Thoracic aorta (tissue), 2 donors: ENCODE measurements at places on chromosomes 5 and 9.

- no peak for DNase-seq
Observed at GRCh38 chr5:119255571-119256356, 100.1 kb upstream of the TNFAIP8 start.

DNA sequence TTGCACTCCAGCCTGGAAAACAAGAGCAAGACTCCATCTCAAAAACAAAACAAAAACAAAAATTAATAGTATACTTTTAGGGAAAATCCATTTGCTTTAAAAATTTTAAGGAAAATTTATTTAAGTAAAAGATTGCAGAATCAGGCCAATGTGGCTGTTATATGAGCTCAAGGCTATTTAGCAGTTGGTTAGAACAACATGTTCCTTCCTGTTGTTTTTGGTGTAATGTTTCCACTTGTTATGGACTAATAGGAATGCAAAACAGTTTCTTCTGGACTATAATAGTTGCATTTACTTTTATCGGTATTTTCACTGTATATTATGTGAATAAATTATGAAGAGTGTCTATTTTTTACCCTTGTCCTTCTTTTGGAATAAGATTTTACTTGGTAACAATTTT is 3.0 kb upstream of the CDC42SE2 start:
- no peak for DNase-seq

GRCh38 chr9:80552931-80553330 is 981.2 kb downstream of the TLE4 start:
- no peak for DNase-seq

DNA sequence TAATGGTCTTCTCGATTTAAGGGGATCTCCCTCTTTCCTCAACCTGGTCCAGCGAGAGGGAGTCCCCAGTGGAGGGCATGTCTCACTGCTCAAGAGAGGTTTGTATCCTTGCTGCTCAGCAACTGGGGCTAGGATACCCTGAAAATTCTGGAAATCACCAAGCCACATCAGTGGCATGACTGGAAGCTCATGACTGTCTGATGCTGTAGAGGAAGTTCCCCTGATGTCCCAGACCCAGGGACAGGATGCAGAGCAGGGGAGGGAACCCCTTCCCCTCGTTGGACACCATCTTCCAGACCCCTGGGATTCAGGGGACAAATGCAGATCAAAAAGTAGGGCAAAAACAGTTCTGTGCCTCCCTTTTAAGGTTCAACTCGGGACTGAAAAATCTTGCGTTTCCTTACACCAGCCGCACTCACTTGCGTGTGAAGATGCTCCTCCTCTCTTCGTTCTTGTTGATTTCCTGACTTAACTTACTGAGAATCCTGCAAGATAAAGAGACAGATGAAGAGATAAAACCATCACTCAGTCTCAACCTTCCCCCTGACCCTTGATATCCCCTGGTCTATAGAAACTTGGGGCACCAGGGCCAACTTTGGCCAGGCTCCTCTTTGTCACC is 22.1 kb downstream of the LCP2 start:
- no peak for DNase-seq
